ENCODE measurements at places on chromosomes 2 and 18.

DNA sequence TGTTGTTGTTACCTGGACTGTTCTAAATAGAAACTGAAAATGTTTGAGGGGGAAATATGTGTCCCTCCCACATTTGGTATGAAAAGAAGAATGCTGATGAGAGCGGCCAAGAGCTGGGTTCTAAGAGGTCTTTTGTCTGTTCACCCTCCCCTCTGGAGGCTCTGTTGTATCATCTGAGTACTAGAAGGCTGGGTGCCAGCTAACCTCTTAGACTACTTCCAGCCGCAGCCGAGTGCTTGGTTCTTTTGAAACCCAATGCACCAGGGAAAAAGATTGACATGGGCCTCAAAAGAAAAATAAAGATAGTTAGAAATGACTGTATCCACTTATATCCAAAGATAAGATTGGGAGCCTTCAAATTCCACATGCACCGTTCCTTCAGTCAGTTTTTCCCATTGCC lies 255.9 kb downstream of the TXNL1 start:
- no peak for DNase-seq

DNA sequence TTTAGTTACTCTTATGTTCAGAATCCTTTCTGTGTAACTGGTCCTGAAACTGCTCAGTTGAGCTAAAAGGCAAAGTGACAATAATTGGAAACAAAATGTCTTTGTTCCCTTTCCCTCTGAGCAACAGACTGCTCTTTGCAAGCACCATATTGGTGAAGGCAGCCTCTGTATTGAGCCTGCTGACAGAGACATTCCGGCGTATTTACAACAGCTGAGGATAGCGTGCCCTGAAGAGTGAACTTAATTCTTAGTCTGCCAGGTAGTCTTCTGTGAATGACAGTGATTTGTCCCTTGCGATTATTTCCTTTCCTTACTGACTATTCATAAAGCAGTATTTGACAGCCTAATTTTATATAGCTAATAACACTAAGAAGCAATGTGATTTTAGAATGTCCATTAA lies 239.1 kb downstream of the CPS1 start:
- DNase-seq, result no peak

- no peak for DNase-seq
Observed at GRCh38 chr2:200054681-200055468, 99.5 kb downstream of the MAIP1 start.

- no peak for DNase-seq
Observed at GRCh38 chr2:164595031-164595430, 26.3 kb downstream of the GRB14 start.

DNA sequence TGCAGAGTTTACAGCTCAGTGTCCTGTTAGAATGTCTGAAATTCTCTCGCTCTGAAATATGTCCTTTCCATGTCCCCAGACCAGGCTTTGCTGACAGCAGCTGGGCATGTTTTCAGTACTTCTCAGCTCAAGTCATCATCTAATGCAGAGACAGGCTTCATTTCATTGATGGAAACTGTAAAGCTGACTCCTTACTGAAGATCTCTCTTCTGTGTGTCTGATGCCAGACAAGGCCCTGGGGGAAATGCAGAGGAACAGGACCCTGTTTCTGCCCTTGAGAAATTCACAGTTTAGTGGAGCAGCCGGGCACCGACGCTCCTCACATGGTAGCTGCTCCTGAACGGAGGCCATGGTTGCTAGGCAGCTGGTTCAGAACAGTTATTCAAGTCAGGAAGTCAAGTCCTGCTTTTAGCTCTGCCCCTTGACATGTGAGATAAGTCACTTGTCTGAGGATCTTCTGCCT lies 24.6 kb upstream of the FZD7 start:
- DNase-seq, result no peak

- no peak for DNase-seq
Observed at GRCh38 chr2:232249096-232249495, 129.5 kb upstream of the ALPP start.

- DNase-seq, result no peak
Observed at GRCh38 chr2:232539298-232540231, at the start of gene CHRNG. Gene CHRNG, plus strand, starts transcription at chr2:232539692. Its CDS starts 56 bp downstream, at chr2:232539748.

Data from stimulated activated CD4-positive, alpha-beta T cell treated with anti-CD3 and anti-CD28 coated beads, Interleukin-4, amount 100 ng/mL, for 48 hours (primary cell).